Activated naive CD4-positive, alpha-beta T cell treated with anti-CD3 and anti-CD28 coated beads, Interleukin-2, amount 10 ng/mL, durations not matched to agents 7 days and 5 days (primary cell): ENCODE measurements at places on chromosomes 4 and X.

DNA sequence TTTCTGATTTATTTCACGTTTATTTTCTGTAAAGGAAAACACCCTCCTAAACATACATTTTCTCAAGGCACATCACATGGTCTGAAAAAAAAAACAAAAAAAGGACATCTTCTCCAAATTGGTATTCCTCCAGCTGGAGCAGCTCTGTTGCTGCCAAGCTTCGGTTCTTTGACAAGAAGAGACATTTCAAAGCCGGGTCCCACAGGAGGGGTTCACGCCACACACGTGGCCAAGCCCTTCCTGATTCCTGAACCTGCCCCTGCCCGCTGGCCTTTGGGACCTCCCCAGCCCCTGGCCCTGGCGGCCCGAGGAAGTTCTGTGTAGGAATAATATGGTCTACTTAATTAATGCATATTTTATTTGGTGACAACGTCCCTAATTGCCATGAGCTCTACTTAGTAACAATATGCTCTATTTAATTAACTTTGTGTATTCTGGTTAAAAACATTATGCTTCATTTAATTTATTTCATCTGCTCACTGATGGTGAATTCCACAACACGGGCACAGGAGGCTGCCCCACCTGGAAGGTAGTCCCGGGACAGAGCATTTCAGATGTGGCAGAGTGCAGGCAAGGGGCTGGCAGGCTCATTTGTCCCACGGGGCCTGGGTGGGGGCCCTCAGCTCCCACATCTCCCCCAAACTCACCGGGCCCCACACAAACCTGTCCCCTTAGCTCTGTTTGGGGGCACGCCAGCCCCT, 5.4 kb upstream of the RGS12 start:
- no peak for DNase-seq

- no peak for DNase-seq
These were observed 123.8 kb downstream of the ELOVL6 start for GRCh38 chr4:110074570-110074969.

DNA sequence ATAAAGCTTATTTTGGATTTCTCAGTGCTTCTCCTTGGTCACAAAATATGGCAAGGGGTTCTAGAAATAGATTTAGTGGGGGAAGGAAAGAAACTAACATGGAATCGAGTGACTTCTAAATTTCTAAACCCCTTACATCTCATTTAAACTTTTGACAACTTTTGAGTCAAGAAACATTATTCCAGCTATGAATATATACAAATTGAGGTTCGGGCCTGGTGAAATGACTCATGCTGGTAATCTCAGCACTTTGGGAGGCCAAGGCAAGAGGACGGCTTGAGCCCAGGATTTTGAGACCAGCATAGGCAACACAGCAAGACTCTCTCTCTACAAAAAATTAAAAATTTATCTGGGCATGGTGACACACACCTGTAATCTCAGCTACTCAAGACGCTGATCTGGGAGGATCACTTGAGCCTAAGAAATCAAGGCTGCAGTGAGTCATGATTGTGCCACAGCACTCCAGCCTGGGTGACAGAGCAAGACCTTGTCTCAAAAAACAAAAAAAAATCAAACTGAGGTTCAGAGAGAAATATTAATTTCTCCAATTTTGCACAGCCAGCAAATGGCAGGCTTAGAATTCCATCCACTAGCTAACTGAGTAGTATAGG, 99.8 kb downstream of the ANXA3 start:
- DNase-seq: no peak

- DNase-seq: no peak
These were observed 7.2 kb upstream of the C1QTNF7 start for GRCh38 chr4:15420642-15421041.

DNA sequence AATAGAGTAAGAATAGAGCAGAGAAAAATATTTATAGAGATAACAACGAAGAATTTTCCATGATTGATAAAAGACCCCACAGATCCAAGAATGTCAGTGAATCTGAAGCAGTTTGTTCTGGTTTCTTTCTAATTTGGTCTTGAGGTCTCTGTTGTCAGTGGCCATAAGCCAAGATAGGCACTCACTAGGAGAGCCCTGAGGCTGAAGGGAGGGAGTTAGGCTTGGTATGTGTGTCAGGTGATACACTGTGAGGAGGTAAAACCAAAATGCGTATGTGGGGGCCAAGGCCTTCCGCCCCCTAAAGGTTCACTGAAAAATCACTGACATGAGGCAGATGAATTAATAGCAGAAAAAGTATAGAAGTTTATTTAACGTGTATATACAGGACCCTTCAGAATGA, 382.3 kb upstream of the HTR2C start:
- DNase-seq: no peak

GRCh38 chr4:147981305-147981704, 249.4 kb downstream of the ARHGAP10 start:
- no peak for DNase-seq

- DNase-seq: no peak
These were observed 195.7 kb upstream of the GK2 start for GRCh38 chr4:79603681-79604080.
